ENCODE measurements at places on chromosomes 6 and 20.

DNA sequence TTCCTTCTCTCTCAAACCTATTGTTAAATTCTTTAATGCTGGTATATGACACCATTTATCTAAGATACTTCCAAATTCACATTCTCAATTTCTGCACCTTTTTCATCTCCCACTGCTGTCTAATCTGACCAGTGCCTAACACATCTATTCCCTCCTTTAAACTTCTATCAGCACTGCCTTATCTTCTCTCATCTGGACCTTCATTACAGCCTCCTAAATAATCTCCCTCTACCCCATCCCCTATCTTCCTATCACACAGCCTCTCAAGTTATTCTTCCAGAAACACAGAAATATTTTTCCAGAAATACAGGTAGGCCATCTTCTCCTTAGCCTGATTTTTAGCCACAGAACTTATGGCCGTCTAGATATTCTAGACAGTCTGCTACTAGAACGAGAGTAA lies 5.5 kb downstream of the DTNBP1 start:
- no peak for DNase-seq

DNA sequence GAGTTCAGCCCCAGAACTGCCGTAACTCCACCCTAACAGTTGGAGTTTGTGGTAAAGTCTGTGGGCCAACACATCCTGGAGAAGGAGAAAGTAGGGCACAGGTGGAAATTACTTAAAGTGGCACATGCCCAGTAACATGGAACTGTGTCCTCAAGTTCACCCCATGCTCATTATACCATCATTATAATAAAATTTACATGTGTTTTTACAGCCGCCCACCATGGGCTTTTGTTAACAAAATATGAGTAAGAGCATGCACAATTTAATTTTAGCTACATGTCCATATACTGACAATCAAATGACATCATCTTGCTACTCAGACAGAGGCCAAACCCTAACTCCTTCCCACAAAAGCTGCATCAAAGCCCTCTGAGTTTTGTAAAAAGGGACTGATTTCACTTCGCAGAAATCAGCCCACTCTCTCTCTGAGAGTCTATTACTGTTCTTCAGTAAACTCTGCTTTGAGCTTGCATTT lies 17.3 kb upstream of the ELOVL4 start:
- DNase-seq: no peak

DNA sequence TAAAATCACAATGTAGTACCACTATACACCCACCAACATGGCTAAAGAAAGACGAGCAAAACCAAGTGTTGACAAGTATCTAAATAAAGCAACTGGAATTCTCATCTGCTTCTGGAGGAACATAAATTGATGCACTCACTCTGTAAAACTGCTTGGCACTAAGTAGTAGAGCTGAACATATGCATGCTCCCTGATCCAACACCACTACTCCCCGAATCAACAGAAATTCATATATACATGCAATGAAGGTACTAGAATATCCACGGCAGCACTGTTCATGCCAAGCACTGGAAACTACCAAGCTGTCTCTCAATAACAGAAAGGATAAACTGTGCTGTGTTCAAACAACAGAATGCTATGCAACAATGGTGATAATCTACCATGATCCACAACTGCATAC lies 219.5 kb upstream of the RIN2 start:
- DNase-seq: no peak

GRCh38 chr20:24683676-24684075 lies 214.2 kb downstream of the SYNDIG1 start:
- no peak for DNase-seq

GRCh38 chr6:151804585-151805285 lies 2.7 kb upstream of the ESR1 start:
- DNase-seq: no peak

- no peak for DNase-seq
Measured at GRCh38 chr6:72348926-72349325, 272.9 kb upstream of the KCNQ5 start.

DNA sequence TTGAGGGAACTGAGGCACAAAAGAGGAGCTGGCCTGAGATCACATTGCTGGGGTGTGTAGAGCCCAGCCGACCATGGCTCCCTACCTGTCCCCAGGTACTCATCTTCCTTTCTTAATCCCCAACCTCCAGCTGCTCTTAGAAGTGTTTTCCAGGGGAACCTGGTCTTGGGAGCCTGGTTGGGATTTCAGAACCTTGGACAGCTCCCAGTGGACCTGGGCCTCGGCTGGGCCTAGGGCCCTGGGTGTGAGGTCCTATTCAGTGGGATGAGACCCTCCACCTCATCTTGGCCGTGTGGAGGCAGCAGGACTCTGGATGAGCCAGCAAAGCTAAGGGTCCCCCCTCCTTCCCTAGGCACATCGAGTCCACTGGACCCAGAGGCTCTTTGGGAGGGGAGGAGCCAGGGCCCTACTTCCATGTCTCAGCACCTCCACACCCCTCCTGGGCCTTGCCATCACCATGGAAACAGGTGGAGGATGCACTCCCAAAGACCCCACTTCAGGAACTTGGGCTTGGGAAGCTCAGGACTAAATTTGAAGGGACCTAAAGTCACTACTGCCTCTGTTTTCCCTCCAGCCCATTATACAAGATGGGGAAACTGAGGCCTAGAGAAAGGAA lies 38.5 kb downstream of the DLGAP4 start:
- peak; percentile 66 for DNase-seq

- DNase-seq: no peak
Measured at GRCh38 chr20:62819494-62820174, 2.8 kb downstream of the COL9A3 start.

DNA sequence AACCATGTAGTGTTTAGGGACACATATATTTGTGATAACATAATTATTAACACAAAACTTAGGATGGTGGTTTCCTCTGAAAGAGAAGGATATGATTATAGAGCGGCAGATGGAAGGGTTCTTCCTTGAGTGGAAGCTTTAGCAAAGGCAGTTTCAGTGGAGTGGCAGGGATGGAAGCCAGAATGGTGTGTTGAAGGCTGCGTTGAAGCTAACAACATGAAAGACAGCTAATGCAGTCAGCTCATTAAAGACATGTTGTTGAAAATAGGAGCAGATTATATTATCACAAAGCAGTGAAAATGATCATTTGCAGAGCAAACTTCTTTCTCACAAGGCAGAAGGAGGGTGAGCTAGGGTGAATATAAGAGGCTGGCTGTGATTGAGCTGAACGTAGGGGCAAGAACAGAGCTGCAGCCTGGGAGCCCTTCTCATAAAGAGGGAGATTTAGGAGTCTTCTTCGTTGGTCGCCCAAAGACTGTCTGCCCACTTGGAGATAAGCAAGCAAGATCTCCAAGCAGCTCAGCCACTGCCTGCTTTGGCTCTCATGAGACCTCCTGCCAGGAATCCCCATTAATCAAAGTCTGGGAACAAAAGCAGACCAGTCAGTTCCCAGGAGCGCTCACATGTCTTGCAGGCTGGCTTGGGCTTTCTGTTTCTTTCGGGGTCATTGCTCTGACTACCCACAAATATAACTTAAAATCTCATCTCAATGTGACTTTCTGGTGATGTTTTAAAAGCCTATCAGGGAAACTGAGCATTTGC lies 2.6 kb upstream of the ANKRD6 start:
- DNase-seq: no peak

- no peak for DNase-seq
Measured at GRCh38 chr20:4813076-4813862, 91.6 kb downstream of the PRND start.

- peak; percentile 56 for DNase-seq
Measured at GRCh38 chr6:99822741-99823512, 171.1 kb downstream of the MCHR2 start.

- DNase-seq: no peak
Measured at GRCh38 chr6:141123049-141123448, 1009.7 kb upstream of the GJE1 start.

DNA sequence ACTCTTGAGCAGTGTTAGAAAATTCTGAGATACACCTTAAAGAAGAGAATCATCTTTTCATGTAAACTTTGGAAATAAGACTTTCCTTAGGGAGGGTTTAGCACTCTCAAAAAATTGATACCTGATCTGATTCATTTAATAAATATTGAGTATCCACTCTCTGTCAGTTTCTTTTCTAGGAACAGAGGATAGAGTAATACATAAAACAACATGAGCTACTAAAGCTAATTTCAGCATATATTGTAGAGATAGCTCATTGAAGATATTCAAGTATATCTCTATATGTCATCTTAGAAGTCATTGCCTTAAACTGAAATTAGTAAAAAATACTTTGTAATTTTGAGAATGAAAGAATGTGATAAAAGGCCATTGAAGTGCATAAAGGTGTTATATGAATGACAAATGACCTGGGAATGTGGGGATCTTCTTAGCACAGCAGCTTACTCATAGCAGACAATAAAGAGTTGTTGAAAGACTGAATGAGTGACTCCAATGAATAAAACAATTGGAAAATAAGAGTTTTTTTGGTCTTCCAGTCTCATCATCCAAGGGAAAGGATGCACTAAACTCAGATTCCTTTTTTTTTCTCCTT lies 29.2 kb downstream of the RHAG start:
- DNase-seq: no peak

DNA sequence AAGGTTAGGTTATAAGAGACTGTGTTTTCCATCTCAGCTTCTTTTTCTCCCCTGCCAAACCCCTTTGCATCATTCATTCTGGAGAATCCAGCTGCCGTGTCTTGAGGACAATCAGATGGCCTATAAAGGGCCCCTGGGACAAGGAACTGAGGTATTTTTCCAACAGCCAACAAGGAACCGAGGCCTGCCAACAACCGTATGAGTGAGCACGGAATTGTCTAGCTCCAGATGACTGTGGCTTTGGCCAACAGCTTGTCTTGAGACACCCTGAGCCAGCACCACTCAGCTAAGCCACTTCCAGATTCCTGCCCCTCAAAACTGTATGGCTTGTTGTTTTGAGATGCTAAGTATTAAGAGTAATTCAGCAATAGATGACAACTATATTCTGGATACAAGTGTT lies 433.7 kb upstream of the HSF2 start:
- no peak for DNase-seq

- DNase-seq: no peak
Measured at GRCh38 chr6:7309050-7309449, 3.9 kb downstream of the SSR1 start.

- no peak for DNase-seq
Measured at GRCh38 chr6:20571261-20571660, 37.0 kb downstream of the CDKAL1 start.

- DNase-seq: no peak
Measured at GRCh38 chr6:39941138-39941537, 6.9 kb upstream of the MOCS1 start.

- DNase-seq: no peak
Measured at GRCh38 chr6:108211671-108212070, 45.8 kb downstream of the NR2E1 start.
